WTC11 (cell line): ENCODE measurements at places on chromosomes 13 and 19. TPM values are rescaled to one million over a fixed set of nuclear protein-coding genes. Genes with fewer than 3 reads are reported as not detected.
A peak's percentile ranks its signal among the peaks of the same experiment; 100 is the strongest.

DNA sequence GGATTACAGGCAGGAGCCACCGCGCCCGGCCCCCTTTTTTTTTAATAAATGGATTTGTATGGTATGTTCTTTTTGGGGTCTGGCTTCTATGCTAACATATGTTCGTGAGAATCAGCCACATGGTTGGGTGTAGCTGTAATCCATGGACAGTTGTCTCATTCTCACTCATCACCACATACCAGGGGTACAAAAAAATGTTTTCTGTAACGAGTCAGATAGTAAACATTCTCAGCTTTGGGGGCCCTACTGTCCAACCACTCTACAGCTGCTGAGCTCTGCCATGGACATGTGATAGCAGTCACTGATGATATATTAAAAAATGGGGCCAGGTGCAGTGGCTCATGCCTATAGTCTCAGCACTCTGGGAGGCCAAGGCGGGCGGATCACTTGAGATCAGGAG is 5.1 kb upstream of the RETN start:
- DNase-seq, result no peak

DNA sequence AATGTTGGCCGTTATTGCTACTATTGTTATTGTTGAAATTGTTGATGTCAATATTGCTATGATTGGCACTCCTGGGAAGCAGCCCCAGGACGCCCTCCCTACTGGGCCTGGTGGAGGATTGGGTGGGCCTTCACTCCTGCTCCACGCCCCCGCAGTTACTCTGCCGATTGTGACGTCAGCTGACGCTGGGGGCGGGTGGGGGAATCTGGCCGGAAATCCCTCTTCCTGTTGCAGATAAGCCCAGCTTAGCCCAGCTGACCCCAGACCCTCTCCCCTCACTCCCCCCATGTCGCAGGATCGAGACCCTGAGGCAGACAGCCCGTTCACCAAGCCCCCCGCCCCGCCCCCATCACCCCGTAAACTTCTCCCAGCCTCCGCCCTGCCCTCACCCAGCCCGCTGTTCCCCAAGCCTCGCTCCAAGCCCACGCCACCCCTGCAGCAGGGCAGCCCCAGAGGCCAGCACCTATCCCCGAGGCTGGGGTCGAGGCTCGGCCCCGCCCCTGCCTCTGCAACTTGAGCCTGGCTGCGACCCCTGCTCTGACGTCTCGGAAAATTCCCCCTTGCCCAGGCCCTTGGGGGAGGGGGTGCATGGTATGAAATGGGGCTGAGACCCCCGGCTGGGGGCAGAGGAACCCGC is at the start of gene ETV2:
ETV2 (plus strand) TSS at position 231 of the 637 bp plus-strand sequence. CDS start 716 bp downstream, outside the sequence.
- DNase-seq, result peak; percentile 72

ARHGEF7 gene
- 43.3 to 47.3 TPM (median 44.3 TPM) in 3 replicates for total RNA-seq

PRR19 gene
- total RNA-seq, result 3.6 to 5.0 TPM (median 3.7 TPM) in 3 replicates

DNA sequence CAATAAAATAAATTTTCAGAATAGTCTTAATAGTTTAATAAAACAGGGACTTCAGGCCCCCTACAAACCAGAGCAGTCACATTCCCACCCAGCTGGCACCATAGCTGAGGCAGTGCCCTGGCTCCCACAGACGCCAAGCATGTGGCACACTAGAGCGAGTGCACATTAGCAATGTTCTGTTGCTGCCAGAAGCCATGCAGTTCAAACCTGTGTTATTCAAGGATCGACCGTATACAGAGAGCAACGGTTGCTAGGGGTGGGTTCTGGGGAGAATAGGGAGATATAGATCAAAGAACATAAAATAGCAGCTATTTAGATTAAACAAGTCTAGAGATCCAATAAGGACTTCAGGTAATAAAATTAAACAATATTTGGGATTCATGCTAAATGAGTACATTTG is 419.3 kb upstream of the KLHL1 start:
- DNase-seq, result no peak

GRCh38 chr19:8486661-8487136 is 15.7 kb downstream of the PRAM1 start:
- no peak for DNase-seq

GRCh38 chr13:42990291-42991232 is 1.5 kb downstream of the EPSTI1 start:
- DNase-seq, result no peak

DNA sequence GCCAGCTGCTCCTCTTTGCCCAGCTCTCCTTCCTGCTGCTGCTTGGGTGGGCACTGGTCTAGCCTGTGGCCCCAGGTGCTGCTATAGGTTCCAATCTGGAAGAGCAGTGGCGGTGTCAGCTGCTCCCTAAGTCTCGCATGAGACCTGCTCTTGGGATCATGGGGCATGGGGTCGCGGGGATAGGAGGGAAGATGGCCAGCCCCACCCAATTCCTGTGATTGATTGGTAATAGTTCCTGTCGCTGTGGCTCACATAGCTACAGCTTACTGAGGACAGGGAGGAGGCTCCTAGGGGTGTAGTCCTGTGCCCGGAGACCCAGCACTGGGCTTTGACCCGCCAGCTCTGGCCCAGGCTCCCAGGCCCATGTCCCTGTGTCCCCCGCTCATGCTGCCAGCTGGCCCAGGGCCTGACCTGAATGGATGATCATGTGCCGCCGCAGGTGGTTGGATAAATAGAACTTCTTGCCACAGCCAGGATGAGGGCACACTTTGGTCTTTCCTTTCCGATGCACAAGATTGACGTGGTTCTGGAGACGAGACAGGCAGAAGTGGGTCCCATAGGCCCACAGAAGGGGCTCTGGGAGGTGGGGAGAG is 4.5 kb upstream of the ELAVL3 start:
- no peak for DNase-seq

DNA sequence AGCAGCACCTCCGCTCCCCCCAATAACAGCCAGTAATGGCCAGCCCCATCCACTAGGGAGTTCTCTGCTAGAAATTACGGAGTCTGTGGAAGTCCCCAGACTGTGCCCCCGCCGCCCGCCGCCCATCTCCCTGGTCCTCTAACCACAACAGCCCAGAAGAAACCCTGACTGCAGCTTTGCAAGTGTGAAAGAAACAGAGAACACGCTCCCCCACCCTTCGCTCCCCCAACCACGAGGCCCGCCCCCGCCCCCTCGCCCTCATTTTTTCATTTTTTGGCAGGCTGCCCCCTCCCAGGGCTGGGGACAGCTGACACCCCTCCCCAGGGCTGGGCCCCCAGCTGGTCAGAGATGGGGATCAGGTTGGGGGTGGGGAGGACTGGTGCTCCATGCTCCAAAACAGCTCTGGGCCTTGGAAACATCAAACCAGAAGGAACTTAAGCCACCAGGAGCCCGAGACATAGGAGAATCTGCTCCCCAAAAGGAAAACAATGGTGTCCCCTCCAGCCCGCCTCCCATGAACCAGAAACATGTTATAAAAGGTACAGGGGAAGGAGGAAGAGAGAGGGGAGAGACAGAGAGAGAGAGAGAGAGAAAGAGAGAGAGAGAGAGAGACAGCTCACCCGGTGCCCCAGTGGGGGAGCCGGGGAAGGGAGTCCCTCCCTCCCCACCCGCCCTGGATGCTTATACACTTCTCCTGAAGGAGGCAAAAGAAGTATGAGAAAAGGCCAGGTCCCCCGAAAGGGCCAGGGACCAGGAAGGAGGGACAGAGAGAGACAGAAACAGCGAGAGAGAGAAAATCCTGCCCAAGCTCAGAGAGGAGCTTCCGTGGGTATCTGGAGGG is 29.8 kb upstream of the ASF1B start:
- DNase-seq, result no peak

GRCh38 chr13:89490661-89491060 is 1819.5 kb downstream of the SLITRK5 start:
- no peak for DNase-seq

DNA sequence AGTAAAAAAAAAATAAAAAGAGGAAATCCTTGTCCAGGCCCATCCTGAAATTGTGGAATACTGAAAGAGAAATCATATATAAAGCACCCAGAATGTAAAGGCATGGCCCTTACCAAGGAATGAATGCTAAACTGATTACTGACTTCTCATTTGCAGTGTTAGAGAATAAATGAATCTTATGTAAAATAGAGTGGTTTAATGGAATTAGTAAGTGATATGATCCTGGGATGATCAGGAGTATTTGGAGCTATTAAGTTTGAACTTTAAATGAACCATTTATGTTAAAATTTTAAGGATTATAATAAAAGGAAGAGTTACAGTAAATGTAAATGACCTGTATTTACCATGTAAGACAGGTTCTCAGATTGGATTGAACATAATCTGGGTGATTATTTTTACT is 75.4 kb downstream of the PDS5B start:
- no peak for DNase-seq
